ENCODE measurements at places on chromosomes 5 and 9. TPM values are rescaled to one million over a fixed set of nuclear protein-coding genes. Genes with fewer than 3 reads are reported as not detected.

Gene ZNF366
- total RNA-seq = 0.58 TPM

Gene ZNF454
- total RNA-seq = 0.14 TPM

- peaks cover 11% of the 10 kb centered on the region for H3K4me1 ChIP-seq
- H3K4me3 ChIP-seq = no peak overlapping the region
- no peaks in the 10 kb centered on the region for H3K27me3 ChIP-seq
- DNase-seq = no peak
- H3K27ac ChIP-seq = no peak overlapping the region
Observed at GRCh38 chr5:172688349-172689217, 47.5 kb downstream of the NEURL1B start.

GRCh38 chr5:143135832-143136551, 267.5 kb downstream of the NR3C1 start:
- no peaks in the 10 kb centered on the region for H3K36me3 ChIP-seq
- no peaks in the 10 kb centered on the region for H3K27me3 ChIP-seq
- H3K27ac ChIP-seq = no peak overlapping the region
- no peak for DNase-seq
- H3K4me1 ChIP-seq = no peaks in the 10 kb centered on the region

Data from CD4-positive, alpha-beta memory T cell (primary cell).